ENCODE measurements at places on chromosomes 2 and 18.

- DNase-seq: no peak
Measured at GRCh38 chr18:62852851-62853250, 137.5 kb downstream of the PHLPP1 start.

DNA sequence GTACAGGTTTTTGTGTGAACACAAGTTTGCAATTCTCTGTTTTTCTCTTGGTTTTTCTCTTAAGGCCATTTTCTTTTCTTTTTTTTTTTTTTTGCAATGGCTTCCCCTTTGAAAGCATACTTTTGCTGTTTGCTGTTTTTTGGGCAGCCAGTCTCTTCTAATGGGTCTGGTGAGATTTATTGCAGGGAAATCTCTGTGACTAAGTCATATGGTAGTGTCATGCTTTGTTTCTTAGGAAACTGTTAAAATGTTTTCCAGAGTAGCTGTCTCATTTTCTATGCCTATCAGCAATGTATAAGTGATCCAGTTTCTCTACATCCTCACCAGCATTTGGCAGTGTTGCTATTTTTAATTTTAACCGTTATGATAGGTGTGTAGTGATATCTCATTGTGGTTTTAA lies 27.9 kb upstream of the CDCA7 start:
- no peak for DNase-seq

DNA sequence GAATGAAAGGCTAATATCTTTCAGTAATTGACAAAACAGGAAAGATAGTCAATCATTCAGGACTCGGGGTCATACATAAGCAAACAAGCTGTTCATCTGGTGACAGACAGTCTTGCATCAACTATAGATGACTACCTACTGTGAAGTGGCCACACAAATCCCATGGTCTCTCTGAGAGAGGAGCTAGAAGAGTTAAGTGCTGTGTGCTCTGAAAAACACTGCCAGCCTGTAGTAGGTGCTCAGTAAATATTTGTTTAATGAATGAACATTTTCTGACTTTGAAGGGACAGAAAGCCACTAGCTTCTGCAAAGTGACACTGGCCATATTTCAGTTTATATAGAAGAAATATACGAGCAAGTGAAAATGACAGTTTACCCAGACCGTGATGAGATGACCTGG lies 184.0 kb upstream of the CHAC2 start:
- no peak for DNase-seq

DNA sequence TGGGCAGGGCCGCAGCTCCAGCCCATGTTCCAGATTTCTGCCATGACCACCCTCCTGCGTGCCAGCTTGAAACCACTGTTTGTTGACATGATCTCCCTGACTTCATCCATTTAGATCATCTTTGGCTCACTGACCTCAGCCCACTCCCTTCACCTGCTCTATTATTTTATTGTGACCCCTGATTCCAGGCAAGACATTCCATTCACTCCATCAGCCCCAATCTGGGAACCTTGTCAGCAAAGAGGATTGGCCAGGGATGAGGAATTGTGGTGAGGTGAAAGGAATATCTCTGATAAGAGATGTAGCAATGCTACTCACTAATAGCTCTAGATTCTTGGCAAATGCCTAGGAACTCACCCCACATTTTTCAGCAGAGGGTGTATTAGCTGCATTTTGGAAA lies 174.2 kb downstream of the TMEM247 start:
- no peak for DNase-seq

- no peak for DNase-seq
Measured at GRCh38 chr2:17355608-17356329, 162.5 kb downstream of the RAD51AP2 start.

GRCh38 chr2:9832586-9832985 lies 10.7 kb upstream of the TAF1B start:
- DNase-seq: no peak

DNA sequence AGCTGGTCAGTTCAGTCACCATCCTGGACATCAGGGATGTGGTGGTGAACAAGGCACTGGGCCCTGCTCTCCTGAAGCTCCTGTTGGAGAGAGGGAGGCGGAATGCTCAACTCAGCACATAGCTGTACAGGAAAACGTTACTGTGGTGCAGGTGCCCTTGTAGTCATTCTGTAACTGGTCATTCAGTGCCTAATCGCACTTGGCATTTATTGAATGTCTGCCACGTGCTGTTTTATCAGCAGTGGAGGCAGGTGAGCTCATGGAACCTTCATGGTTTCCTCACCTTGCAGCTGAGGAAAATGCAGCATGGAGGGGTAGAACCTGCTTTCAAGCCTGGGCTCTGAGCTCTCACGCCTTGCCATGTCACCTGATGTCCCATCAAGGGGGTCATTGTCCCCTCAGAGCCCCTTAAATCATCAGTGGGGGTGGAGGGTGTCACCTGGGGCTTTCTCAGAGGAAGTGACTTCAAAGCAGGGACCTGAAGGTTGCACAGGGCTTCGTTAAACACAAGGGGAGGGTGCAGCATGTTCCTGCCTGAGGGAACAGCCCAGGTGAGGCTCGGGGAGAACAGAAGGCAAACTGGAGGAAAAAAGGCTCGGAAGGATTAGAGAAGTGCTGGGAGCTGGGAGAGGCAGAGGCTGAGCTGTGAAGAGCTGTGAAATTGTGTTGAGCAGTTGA lies 56.0 kb upstream of the RPL31 start:
- DNase-seq: no peak

DNA sequence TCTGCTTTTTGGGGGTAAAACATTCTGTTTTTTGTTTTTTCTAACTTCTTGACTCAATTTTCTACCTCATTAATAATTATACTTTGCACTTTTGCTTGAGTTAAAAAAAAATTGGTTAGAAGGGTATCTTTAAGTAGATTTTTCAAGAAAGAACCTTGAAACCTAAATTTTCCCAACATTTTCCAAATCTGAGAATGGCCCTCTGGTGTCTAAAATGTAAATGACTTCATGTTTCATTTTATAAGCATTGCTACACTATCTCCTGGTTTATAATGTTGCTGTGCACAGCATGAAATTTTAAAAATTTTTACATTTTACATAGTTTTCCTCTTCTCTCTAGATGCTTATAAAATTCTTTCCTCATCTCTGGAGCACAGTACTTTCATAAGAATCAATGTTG lies 14.2 kb downstream of the EIF2AK2 start:
- DNase-seq: no peak

DNA sequence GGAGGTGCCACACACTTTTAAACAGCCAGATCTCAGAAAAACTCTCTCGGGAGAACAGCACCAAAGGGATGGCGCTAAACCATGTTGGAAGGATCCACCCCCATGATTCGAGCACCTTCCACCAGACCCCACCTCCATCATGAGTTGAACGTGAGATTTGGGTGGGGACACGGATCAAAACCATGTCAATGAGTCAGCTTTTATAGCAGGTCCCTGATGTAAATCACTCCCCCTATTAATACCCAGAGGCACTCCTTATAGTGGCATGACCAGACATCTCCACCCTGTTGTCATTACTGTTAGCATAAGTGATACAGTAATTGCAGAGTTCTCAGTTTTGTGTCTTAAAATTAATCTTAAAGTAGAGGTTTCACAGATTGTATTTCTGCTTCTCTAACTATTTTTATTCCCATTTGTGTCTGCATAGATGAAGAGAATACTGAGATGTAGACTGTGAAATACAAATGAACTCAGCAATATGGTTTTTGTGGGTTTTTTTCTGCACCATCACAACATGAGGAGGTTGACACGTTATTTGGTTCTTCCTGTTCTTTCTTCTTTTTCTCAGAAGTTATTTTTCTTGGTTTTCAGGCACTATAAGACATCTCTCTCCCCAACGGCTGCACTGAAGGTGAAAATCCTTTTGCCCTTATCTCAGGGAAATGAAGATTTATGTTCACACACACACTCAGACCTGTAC lies 218.2 kb downstream of the ARL4C start:
- no peak for DNase-seq

GRCh38 chr2:174605687-174606086 lies 8.1 kb upstream of the WIPF1 start:
- DNase-seq: no peak

DNA sequence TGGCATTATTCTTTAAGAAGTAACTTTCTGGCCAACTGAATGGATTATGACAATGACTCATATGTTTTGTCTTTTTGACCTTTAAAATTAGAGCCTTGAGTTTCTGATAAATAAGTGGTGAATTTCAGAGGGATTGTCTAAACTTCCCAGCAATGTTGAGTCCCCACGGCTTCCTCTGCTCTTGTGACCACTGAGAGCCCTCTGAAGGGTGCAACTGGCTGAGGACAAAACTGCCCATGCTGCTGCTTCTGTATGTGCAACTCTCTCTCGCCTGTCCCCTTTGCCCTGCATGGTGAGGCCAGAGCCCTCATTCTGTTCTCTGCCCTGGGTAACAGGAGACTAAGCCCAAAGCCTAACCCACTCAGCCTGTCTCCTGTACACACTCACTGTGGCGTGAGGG lies 52.7 kb upstream of the SLC14A1 start:
- DNase-seq: no peak

GRCh38 chr18:42298759-42299675 lies 344.0 kb downstream of the PIK3C3 start:
- peak; percentile 86 for DNase-seq

DNA sequence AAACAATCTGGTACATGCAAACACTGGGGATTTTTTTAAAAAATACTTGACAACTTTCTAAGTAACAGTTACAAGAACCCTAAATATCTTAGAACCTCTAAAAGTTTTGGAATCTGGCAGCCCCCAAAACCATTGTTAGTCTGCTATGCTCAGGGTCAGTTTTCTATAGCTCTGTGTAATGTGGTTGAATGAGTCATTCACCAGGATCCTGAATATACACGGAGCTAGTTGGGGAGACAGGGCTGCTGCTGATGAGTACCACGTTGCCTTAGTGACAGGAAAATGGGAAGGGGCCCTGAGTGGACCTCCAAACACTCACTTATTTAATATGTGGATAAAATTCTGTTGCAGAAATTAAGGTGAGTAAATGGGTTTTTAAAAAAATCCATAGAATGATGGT lies 36.9 kb upstream of the TANC1 start:
- no peak for DNase-seq

- DNase-seq: no peak
Measured at GRCh38 chr2:55364189-55365055, 55.2 kb downstream of the CCDC88A start.

DNA sequence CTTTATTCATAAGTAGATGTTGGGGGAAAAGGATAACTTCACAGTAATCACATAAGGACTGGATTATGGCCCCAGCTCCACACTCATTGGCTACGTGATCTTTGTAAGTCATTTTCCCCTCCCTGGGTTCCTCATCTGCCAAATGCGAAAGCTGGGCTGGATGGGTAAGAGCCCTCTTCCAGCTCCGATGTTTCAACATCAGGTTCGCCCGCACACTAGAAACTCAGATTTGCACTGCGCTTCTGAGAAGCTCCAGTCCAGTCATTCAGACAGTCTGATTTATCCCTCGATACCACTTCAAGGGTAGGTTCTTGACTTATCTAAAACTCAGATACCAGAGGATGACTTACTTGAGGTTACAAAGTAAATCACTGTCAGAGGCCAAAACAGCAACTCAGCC lies 31.0 kb upstream of the RMDN2 start:
- no peak for DNase-seq

DNA sequence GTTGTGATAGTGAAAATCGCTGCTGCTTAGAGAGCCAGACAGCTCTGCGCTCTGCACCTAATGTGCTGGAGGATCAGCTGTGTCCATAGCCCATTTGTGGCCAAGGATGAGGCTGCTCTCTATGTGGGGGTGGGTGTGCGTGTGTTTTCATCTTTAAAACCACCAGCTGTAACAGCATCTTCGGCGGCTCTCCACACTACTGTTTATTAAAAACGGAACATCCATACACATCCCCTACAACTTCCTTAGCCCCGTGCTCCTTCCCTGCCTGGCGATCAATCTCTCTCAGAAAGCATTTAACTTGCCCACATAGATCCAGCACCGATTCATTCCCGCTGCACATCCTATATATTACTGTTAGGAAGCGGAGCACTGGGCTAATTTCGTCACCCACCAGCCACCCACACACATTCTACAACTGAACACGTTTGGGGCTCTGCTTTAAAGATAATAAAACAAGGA lies 1.6 kb downstream of the CELF4 start:
- no peak for DNase-seq

DNA sequence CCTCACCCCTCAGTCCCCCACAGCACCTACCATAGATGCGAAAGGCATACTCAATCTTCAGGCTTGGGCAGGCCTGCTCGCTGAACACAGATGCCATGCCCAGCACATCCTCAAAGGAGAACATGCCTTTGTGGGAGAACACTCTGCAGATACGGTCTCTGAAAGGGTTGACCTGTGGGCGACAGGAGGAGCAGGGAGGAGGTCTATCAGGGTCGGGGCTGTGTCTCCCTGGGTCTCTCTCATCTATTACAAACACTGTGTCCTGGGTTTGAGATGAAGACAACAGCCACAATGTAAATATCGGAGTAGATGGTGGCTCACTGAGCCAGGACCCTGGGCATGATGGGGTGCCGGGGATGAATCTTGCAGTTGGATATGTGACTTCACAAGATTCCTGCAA lies 46.0 kb downstream of the CIB4 start:
- DNase-seq: no peak

DNA sequence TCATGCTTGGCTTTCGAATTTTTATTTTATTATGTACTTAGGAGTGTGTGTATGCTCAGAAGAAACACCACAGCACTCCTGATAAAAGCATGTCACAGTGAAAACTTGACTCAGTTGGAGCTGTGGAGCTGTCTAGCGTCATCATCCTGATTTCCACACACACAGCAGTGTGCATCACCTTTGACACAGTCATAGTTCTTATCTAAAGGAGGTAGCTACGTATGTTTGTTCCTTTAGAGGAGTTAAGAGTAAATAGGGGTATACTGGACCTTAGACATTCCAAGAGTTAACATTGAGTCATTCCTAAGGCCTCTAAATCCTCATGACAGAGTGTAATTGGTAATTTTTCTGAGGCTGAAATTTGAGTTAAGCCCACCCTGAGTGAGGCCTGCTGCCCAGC lies 96.9 kb downstream of the PHLPP1 start:
- DNase-seq: no peak

DNA sequence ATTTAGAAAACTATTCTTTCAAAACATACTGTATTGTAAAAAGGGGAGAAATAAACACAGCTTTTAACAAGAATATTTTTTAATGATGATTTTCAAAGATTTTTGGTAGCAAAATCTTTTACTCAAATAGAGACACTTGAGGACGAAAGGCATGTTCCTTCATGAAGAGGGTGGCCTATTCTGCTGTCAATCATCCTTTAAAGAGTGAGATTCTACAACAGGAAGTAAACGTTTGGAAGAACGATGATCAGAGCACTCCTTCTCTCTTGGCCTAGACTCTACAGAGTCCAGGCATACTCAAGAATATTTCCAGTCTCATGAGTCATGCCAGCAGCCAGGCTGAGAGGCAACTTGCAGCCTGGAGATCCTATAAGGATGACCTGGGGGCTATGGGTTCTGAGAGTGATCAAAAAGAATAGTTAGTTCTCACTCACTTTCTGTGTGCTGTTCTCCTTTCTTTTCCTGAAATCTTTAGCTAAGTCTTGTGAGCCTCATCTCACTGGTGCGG lies 62.4 kb upstream of the TCF4 start:
- DNase-seq: no peak

DNA sequence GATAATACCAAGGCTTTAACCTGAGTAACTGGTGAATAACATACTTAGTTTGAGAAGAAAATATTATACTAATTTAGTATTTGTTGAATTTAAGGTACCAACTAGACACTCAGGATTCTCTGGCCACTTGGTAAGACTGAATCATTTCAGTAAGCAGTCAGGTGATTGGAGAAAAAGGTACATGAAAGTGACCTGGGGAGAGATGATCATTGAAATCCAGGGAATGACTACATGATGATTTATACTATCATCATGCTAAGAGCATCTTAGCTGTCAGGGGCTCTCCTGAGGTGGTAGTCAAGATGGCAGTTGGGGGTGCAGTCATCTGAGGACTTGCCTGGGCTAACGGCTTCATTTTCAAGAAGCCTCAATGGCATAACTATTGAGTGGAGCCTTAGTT lies 571.2 kb upstream of the ACVR2A start:
- DNase-seq: no peak

Data from HAP-1 (cell line).